H4 (cell line): ENCODE measurements at places on chromosomes 2 and 18. TPM values are rescaled to one million over a fixed set of nuclear protein-coding genes. Genes with fewer than 3 reads are reported as not detected.

Gene EML4
- total RNA-seq, result 25.7 and 30.6 TPM in 2 replicates

Gene PCARE
- total RNA-seq, result not detected in 2 replicates

Gene ACADL
- 0.48 TPM in 1 of 2 replicates, not detected in the other for total RNA-seq

Gene REG3A
- not detected in 2 replicates for total RNA-seq
